ENCODE measurements at places on chromosomes 2 and 18.

DNA sequence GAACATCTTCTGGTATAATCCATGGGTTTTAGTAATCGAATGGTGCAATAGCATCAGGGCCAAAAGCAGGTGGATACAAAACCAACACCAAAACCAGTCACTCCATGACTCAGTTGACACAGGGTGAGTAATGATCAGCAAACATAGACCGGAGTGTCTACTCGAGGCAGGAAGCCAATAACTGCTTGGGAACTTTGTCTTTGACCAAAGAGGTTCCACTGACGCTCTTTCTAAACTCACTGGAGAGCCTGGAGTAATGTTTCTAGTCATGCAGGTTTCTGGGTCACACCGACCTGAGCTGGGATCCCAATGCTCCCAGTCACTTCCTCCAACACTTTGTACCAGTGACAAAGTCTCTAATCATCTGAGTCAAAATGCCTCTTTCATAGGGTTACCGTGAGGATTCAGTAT lies 30.9 kb downstream of the MREG start:
- DNase-seq, result no peak

DNA sequence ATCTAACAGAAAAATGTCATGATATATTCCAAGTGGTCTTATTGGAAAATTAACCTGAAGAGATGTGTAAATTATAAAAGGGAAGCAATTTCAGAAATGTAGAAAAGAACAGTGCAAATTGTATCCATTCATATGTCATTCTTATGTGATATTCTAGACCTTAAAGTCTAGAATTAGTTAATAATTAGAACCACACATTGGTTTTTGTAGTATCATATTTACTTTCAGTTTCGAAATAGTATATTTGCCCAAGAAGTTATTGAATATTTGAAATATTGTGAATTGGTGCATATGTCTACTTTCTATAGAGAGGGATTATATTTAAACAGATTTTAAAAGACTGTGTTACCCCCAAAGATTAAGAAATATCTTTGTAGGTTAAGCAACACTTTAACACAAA lies 1348.6 kb upstream of the ACVR2A start:
- no peak for DNase-seq

DNA sequence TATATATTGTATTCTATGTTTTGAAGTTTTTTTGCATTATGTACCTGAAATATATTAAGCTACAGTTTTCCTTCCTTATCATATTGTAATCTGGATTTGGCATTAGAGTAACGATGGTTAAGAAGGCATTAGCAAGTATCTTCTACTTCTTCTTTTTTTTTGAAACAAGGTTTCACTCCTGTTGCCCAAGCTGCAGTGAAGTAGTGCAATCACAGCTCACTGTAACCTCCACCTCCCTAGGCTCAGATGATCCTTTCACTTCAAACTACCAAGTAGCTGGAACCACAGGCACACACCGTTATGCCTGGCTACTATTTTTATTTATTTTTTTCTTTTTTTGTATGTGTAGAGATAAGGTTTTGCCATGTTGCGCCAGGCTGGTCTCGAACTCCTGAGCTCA lies 201.1 kb downstream of the ZNF804A start:
- DNase-seq, result no peak

DNA sequence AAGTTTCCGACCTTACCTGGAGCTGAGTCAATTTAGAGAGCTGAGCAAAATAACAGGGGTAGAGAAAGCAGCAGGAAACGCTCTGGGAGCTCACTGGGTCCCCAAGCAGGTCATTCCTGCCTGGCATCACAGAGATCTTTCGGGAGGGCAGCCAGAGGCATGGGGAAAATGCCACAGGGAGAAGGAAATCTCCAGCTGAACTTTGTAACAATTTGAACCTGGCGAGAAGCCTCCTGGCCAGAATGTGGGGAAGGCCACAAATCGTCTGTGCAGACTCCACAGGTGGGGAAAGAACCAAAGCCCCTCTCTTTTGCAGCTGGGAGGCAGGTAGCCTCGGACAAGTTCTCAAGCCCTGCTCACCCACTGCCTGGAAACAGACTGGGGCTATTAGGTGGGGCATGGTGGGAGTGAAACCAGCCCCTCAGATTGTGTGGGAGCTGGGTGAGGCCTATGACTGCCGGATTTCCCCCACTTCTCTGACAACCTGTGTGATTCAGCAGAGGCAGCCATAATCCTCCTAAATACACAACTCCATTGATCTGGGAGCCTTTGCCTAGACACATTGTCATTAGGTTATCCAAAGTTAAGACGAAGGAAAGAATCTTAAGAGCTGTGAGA lies 53.9 kb downstream of the INO80D start:
- no peak for DNase-seq

GRCh38 chr18:4797002-4797685 lies 342.0 kb upstream of the DLGAP1 start:
- no peak for DNase-seq

DNA sequence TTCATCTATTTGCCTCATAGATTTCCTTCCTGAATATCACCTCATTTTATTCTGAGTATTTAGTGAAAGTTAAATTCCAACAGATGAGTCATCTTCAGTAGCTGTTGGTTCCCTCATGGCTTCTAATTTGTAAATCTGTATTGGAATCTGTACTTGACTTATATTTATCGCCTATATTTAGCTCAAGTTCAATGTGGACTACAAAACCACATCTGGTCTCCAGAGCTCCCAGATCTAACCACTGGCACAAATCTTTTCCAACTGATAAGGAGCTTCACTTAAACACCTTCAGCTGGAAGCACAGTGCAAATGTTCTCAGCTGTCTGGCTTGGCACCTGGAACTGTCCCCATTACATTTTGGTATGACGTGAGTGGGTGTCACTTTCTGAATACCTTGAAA lies 82.8 kb upstream of the DSEL start:
- no peak for DNase-seq

- DNase-seq, result no peak
These were observed 33.0 kb downstream of the PDK1 start for GRCh38 chr2:172588931-172589330.

GRCh38 chr2:126766295-126766968 lies 110.5 kb downstream of the GYPC start:
- no peak for DNase-seq

DNA sequence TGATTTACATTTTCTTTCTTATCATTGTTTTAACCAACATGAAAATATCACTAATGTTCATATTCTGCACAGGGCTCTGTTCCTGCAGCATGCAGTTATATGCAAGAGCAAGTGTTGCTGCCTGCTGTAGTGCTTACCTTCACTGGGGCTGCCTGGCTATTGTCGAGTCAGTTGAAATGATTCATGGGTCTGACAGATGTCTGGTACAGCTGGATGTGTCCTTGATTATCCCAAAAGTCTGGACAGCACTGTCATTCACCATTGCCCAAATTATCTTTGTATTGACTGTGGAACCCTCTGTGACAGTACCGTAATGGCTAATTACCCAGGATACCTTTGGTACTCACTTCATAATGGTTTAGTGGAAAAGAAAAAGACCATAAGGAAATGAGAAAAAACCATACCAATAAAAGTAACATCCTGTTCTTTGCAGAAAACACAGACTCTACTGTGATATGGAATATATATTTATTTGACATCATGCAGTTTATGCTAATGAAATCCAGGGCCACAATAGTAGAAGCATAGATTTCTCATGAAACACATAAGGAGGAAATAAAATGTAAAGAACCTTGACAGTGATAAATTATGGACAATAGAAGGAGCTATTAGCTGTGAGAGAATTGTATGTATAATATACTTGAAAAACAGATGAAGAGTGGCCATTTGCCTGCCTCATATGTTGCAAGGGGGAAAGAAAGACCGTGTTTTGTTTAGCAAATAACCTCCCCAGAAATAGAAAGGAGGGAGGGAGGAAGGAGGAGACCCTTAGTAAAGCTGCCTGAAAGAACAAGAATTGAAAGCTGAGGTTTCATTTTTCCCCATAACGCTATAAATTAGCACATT lies 249.8 kb upstream of the ATP5MC3 start:
- no peak for DNase-seq

DNA sequence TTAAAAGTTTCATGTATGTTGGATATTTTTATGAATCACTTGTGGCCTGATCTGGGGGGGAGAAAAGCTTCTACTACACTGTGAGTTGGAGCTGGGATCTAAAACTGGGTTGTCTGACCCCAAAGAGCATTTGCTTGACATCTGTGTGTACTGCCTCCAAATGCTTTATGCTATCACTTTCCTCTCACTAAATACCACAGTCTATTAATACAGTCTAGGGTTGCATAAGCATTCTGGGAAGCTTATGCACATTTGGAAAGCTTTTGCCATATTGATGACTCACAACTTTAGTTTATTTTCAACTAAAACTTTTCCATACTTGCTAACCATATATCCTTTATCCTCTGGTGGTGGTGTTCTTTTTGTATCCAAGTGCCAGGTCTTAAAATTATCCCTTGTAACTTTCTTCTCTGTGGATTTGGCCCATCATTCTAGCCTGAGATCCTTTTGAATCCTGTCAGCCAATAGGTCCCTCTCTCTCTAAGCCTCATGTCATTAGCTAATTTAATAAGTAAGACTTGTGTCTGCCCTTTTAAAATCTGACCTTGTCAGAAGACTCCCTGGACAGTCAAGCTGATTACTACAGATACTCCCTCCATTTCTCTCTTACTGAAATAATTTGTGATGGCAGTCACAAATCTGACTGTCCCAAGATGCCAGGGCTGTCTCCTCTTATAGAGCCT lies 72.7 kb downstream of the NXPH2 start:
- DNase-seq, result no peak

- no peak for DNase-seq
These were observed 1.1 kb downstream of the MAPK4 start for GRCh38 chr18:50560681-50561629.

- no peak for DNase-seq
These were observed 116.6 kb upstream of the LTBP1 start for GRCh38 chr2:32830196-32830595.

DNA sequence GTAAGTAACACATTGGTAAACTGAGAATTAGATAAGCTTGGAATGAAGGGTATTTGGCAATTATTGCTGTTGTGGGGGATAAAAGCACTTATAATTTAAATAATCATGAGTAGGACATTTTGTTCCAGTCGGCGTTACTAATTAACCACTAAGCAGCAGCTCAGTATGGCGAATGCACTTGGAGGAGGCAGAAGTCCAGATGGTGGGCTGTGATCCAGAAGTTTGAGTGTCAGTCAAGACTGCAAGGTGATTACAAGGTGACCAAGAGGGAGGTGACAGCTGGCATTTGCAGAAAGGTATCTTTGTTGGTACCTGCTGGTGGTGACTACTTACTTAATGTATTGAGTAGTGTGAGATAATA lies 643.6 kb upstream of the FAM98A start:
- no peak for DNase-seq

DNA sequence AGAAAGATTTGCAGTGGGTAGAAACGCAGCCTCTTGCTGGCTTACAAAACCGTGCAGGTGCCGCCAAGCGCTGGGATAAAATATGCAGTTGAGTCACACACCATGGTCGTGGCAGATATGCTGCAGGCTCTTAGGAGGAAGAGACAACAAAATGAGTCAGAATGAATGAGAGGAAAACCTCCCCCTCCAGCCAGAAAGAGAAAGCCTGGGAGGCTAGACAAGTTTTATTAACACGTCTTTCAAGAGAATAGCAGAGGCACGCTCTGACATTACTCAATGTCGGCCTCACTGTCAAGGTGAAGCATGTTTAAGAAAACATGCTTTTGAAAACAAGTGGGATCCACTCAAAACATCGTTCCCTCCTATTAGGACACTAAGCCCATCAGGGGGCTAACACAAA lies 37.1 kb upstream of the ZCCHC2 start:
- peak; percentile 75 for DNase-seq

DNA sequence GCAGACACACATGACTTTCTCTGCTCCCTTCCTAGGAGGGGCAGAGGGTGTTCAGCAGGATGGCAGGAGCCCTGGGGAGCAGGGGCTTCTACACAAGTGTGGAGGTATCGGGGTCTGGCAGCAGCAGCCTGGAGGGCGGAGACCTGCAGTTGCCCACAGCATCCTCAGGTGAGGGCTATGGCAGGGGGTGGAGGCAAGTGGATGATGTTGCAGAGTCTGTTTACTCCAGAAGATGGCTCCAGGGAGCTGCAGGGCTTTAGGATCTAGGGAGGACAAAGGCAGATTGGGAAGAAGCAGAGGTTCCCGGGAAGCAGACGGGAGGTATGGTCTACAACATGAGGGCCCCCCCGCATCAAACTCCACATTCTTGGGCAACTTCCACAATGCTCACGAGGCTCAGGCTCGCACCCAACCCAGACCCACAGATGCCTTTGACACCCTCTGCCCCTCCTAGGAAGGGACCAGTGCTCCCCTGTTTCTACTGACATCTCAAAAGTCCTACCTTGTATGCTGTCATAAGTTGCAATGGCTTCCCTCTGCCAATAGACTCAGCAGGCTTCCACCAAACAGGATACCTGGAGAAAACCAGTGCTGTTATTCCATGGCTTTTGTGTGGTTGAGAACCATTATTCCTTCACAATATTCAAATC lies 12.0 kb upstream of the ATP6V1C2 start:
- no peak for DNase-seq

- no peak for DNase-seq
These were observed 114.5 kb downstream of the METTL8 start for GRCh38 chr2:171319164-171319810.

- no peak for DNase-seq
These were observed 7.7 kb downstream of the CCL20 start for GRCh38 chr2:227821043-227821942.

- no peak for DNase-seq
These were observed 68.2 kb downstream of the ZNF407 start for GRCh38 chr18:74665905-74666304.

DNA sequence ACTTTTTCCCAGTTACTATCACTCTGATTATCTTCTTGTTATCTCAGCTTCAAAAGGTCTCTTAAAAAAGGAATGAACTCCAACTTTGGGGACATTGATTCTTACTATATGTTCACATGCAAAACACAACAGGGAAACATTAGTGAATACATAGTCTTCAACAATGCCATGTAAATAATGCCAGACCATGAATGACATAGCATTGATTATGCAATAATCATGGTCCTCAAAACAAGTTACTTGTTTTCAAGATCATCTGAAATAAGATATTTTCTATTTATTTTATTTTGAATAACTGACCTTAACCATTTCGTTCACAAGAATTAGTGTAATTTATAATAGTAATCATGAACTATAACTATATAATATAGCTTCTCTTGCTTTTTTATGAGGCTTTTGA lies 902.3 kb downstream of the MBD2 start:
- no peak for DNase-seq

DNA sequence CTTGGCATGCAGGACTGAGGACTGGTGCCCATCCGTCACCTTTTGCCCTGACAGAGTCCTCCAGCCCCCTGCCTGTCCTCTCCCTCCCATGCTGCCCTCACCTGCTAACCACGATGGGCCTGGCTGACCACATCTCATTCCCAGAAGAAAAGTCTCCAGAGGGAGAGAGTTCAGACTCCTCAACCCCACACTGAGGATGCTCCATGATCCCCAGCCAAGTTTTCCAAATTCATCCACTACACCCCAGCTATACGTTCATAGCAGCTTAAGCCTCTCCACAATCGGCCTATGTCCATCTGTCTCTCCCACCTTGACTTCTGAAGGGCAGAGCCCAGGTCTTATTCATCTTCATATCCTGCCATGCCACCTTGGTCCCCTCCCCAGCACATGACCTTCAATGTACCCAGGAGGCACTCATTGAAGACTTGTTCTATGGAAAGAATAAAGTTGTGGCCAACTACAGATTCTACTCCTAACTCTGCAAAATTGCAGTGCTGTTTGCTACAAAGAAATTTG lies 115.6 kb upstream of the ID2 start:
- DNase-seq, result no peak

Data from SW 1271 (cell line).